ENCODE measurements at places on chromosomes 7 and 10. TPM values are rescaled to one million over a fixed set of nuclear protein-coding genes. Genes with fewer than 3 reads are reported as not detected.

DNA sequence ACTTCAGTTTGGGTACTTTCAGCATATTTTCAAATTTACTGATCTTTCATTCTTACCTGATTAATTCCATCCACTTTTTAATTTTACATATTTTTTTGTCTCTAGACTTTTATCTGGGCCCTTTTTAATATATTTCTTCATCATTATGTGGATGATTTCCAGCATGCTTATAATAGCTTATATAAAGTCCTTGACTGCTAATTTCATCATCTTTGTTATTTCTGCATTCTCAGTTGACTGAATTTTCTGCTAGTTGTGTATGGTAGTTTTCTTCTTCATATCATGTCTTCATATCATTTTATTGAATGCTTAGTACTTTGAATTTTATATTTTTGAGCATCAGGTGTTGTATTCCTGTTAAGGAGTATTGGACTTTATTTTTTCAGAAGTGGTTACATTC, 39.6 kb downstream of the STAM start:
- DNase-seq = no peak

RADIL gene
- 4.3 TPM for polyA plus RNA-seq

GRM3 gene
- polyA plus RNA-seq = not detected

DNA sequence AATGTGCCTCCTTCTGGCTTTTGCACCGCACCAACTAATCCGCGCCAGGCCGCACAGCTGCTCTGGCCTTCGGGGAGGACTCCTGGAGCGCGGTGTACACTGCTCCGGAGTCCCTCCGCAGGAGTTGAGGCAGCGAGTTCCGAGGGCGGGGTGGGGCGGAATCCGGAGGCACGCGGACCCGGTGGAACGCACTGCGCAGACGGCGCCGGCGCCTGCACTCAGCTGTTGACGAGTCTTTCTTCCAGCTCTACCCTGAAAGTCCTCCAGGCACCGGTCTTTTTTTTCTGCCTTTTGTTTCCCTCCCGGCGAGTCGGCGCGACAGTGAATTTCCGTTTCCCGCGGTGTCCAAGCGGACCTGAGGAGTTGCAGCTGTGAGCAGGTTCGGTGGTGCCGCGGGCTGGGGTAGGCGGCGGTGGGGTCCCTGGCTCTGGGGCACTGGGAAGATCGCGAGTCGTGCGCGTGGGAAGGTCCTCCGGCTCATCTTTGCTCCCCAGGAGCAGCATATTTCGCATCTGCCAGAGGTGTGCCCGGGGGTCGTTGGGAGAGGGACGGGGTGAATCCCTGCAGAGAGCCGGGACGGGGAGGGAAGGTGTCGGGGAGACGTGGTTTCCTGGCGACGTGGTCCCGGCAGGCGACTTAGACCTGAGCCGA, 44.1 kb downstream of the SFTPD start:
- peak; percentile 71 for DNase-seq

DNA sequence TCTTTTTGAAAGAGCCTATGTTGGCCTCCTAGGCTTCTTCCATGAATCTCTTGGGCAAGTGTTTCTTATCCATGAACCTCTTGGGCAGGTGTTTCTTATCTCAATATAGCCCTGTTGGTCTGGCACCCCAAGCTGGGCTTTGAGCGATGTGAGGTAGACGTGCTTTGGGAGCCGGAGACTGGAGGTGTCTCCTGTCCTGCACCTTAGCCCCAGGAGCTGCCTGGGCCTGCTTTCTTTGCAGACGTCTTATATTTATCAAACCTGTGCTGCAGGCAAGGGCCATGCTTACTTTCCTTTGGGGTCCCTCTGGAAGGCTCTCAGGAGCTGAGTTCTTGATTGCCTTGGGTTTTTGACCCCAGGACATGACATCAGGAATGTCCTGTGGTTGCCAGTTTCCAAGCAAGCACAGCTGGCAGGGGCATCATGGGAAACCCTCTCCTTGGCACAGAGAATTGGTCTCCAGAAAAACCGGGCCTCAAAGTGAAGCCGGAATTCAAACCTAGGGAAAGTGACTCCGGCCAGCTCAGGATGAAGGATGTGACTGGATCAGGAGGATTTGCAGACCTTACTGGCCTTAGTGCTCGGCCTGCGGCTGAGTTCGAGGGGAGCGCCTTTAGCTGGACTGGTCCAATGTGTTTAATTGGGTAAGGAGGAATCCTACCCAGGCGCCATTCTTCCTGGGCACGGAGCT, 2.8 kb downstream of the JAKMIP3 start:
- DNase-seq = no peak
